ENCODE measurements at places on chromosomes 2 and 18. TPM values are rescaled to one million over a fixed set of nuclear protein-coding genes. Genes with fewer than 3 reads are reported as not detected.

- DNase-seq, result no peak
These were observed 51.2 kb downstream of the STRADB start for GRCh38 chr2:201502713-201503112.

- DNase-seq, result no peak
These were observed 240.0 kb downstream of the WDR7 start for GRCh38 chr18:56891116-56891515.

DNA sequence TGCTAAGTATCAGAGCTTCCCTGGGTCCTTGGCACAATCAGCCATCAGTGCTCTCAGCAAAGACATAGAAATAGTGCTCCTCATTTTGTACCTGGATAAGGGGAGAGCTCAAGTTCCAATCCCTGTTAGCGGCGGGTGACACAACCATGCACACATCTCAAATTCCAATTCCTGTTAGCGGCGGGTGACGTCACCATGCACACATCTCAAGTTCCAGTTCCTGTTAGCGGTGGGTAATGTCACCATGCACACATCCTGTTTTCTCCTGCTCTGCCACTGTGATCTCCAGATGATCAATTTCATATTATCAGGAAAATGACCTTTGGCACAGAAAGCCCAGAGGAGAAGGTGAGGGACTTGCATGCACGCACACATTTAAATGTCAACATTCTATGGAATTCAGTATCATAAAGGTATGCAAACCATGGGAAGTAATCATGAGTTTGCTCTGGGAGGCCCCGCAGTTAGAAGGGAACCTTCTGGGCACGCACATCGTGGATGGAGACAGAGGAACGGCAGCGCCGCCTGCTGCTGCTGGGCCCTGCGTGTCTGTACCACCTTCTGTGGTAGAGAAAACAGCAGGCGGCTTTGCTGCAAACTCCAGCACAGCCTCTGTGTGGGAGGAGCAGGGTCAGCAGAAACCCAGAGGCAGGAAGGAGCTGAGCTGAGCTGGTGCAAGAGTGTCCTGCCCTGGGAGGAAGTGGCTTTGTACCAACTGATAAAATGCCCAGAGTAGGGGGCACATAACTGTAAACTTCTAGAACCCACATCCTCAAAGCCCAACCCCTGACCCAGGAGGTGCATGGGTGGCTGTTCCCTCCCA is 77.8 kb downstream of the MBP start:
- DNase-seq, result peak; percentile 83

GRCh38 chr2:10034333-10035052 is 8.9 kb upstream of the KLF11 start:
- DNase-seq, result no peak

GRCh38 chr2:109478906-109479493 is 134.8 kb downstream of the SEPTIN10 start:
- DNase-seq, result no peak

GRCh38 chr18:58290116-58290695 is 246.2 kb downstream of the NEDD4L start:
- DNase-seq, result peak; percentile 83

- DNase-seq, result no peak
These were observed 140.8 kb downstream of the NUP35 start for GRCh38 chr2:183264890-183265535.

GRCh38 chr2:224837558-224837957 is 121.4 kb upstream of the CCDC195 start:
- peak; percentile 52 for DNase-seq

- DNase-seq, result no peak
These were observed 167.2 kb upstream of the SERTAD2 start for GRCh38 chr2:64820901-64821300.

GRCh38 chr2:184472481-184472880 is 125.8 kb upstream of the ZNF804A start:
- DNase-seq, result no peak

GRCh38 chr18:6109743-6110142 is 214.4 kb upstream of the TMEM200C start:
- DNase-seq, result no peak

GRCh38 chr2:237254369-237254861 is 159.5 kb downstream of the COL6A3 start:
- DNase-seq, result peak; percentile 67

DNA sequence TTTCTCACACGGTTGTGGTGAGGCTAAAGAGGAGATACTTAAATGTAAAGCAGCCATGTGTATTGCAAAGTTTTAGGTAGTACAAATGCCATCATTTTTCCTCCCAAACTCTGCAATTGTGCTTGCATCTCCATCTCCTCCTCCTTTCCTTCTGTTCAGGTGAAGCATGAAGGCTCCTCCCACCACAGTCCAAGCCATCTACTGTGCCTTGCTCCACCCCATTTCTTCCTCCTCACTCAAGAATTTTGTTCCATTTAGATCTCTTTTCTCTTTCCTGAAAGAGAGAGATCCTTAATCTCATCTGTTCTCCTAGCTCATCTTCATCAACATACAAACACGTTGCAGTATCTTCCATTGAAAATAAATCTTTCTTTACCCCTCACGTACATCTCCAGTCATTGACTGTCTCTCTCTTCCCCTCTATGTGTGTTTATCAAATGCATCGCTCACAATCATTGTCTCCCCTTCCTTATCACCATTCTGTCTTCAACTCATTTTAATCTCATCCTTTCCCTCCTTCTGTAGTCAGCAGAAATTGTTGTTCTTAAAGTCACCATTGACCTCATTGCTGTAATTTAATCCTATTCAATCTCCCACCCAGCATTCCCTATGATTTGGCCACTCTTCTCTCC is 392.1 kb downstream of the RAD51AP2 start:
- DNase-seq, result no peak

DNA sequence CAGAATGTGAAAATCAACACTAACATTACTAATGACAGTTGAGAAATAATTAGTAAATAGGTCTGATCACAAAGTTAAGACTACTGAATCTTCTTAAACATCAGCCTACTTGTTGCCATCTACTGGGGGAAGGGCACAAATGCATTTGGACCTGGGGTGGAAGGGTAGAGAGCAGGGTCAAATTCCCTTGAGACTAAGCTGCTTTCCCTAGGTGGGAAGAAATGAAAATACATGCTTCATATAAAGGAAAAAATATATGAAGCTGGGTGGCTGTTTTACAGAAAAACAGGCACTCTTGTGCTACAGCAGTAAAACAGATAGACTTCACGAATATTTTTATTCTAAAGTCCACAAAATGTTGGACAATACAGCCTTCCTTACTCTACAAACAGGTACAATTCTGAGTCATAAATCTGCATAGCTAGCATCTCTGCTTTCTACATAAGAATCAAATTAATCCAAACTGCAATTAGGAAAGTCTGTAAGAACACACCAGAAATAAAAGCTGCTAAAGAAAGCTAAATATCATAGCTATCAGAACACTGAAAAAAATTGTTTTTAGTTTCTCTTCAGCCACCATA is 10.9 kb downstream of the TRIP12 start:
- DNase-seq, result no peak

GRCh38 chr18:57581301-57581934 is 5.1 kb downstream of the FECH start:
- DNase-seq, result no peak

DNA sequence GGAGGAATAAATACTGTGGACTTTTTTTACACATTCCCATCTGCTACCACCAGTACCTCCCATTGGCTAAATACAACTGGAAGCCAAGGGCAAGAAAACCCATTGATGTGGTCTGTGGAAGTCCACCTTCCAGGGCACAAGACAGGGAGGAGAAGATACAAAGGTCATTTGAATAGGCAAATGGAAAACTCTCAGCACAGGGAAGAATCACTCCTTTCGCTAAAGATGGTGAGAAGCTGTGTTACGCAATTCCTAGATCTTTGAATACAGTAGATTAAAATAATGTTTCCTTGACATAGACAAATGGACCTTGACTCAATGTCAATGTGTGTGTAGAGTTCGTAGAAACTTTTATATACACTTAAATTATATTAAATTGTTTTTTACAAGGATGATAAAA is 70.9 kb upstream of the ERBB4 start:
- no peak for DNase-seq

The WDR7 gene
- 11.0 TPM for total RNA-seq

The KCNJ3 gene
- not detected for total RNA-seq

The CSRNP3 gene
- not detected for total RNA-seq

The ITPRIPL1 gene
- 0.55 TPM for total RNA-seq

The CFLAR gene
- total RNA-seq, result 70.4 TPM

The GPN1 gene
- total RNA-seq, result 70.2 TPM

The ARHGAP28 gene
- total RNA-seq, result 1.9 TPM

Data from SJSA1 (cell line).